ENCODE measurements at places on chromosomes 7 and 10. TPM values are rescaled to one million over a fixed set of nuclear protein-coding genes. Genes with fewer than 3 reads are reported as not detected.

UNCX gene
- total RNA-seq = 106 TPM

TMEM196 gene
- 3.6 TPM for total RNA-seq

STEAP1B gene
- total RNA-seq = not detected

HOXA4 gene
- total RNA-seq = not detected

RBP3 gene
- total RNA-seq = not detected

CUBN gene
- total RNA-seq = 0.32 TPM

CDH23 gene
- 2.0 TPM for total RNA-seq

All from glutamatergic neuron (in vitro differentiated cells).